Keratinocyte (primary cell): ENCODE measurements at places on chromosomes 7 and 10. TPM values are rescaled to one million over a fixed set of nuclear protein-coding genes. Genes with fewer than 3 reads are reported as not detected.

Gene PHKG1
- 0.18 to 0.49 TPM (median 0.25 TPM) in 3 replicates for polyA plus RNA-seq

Gene CCNY
- 40.0 to 58.9 TPM (median 50.1 TPM) in 3 replicates for polyA plus RNA-seq

Gene CYP26C1
- not detected in 3 replicates for polyA plus RNA-seq

Gene PTF1A
- polyA plus RNA-seq: not detected in 3 replicates

Gene LIPF
- polyA plus RNA-seq: not detected in 3 replicates

Gene TEX47
- not detected in 3 replicates for polyA plus RNA-seq

Gene FAM221A
- 0.71 to 0.93 TPM (median 0.73 TPM) in 3 replicates for polyA plus RNA-seq

DNA sequence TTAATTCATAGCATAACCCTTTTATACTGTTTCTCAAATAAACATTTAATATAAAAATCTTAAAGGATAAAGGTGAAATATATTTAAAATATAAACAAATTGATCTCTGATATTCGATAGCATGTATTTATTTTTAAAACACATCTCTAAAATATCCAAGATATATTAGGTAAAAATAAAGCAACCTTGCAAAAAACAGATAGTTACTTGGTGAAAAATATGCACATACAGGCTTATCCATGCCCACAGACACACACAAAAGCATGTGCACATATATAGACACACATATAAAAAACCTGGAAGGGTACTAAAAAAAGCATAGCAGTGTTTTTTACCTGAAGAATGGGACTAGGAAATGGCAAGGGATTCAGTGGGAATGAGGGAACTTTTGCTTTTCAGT is 19.8 kb downstream of the POT1 start:
- H3K4me3 ChIP-seq: no peak overlapping the region
- no peaks in the 10 kb centered on the region for H3K27me3 ChIP-seq
- H3K27ac ChIP-seq: no peak overlapping the region
- no peak for DNase-seq
- H3K36me3 ChIP-seq: no peaks in the 10 kb centered on the region

GRCh38 chr10:25565570-25565969 is 368.5 kb upstream of the MYO3A start:
- DNase-seq: no peak
- H3K27ac ChIP-seq: no peak overlapping the region
- H3K36me3 ChIP-seq: no peaks in the 10 kb centered on the region
- no peak overlapping the region for H3K4me3 ChIP-seq
- H3K4me1 ChIP-seq: no peaks in the 10 kb centered on the region

GRCh38 chr7:66682350-66683093 is 53.8 kb downstream of the KCTD7 start:
- H3K36me3 ChIP-seq: no peaks in the 10 kb centered on the region
- peak overlapping the region; percentile 90 for H3K27ac ChIP-seq
- H3K4me3 ChIP-seq: peak overlapping the region; percentile 88
- peaks cover 20% of the 10 kb centered on the region for H3K4me1 ChIP-seq

DNA sequence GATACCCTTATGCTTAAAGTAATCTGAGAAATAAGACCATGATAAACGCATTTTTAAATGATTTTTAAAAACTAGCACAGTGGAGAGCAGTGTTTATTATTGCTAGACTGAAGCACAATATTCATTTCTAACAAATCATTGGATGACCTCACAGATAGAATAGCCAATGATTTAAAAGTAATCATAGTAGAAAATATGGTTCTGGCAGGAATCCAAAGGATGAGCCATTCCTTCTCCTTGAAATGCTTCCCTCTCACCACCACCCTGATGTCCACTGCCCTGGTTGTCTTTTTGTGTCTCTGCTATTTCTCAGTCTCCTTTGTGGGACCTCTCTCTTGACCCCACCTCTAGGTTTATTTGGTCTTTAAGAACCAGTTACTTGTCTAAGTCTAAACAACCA is 64.9 kb downstream of the PRKG1 start:
- H3K4me3 ChIP-seq: no peak overlapping the region
- H3K27me3 ChIP-seq: no peaks in the 10 kb centered on the region
- no peaks in the 10 kb centered on the region for H3K36me3 ChIP-seq

DNA sequence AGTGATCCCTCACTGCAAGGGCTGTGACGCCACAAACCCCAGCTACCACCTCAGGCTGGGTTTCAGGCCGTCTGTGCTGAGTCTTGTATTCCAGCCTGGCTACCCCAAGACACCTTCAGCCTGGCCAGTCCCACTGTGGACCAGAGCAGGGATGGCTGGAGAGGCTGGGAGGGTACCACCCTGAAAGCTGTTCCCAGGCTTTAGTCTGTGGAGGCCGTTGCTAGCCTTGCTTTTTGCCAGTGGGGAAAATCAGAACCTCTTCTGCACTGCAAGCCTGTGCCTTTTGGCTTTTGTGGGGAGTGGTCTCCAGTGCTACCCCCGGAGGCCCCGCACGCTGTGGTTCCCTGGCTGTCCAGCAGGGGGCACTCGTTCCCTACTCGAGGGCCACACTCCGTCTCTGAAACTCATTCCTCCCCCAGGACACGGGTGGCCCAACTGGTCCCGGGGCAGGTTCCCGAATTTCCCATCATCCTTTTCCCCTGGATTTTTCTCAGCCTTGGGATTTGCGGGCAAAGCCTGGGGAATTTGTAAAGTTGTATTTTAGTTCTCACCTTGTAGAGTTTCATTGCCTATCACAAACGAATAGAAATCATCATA is 128.4 kb upstream of the BTBD16 start:
- no peaks in the 10 kb centered on the region for H3K27me3 ChIP-seq
- peaks cover 11% of the 10 kb centered on the region for H3K36me3 ChIP-seq
- no peak overlapping the region for H3K4me3 ChIP-seq
- DNase-seq: no peak
- H3K27ac ChIP-seq: no peak overlapping the region

DNA sequence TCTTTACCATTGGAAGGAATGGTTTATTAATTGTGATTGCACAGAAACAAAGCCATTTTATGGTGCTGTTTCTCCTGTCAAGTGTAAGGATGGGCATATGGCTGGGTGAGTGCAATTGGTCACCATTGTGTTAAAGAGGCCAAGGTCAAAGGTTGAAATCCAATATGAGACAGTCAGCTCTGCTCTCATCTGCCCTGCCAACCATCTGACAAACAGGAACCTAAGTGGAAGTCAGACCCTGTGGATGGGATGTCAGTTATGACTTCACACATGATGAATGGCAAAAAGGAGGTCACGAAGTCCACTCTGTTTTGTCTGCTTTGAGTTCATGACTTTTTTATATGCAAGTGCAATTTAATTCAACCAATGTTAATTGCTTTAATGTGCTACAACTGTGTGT is 172.7 kb upstream of the TMEM229A start:
- H3K27me3 ChIP-seq: no peaks in the 10 kb centered on the region
- no peak overlapping the region for H3K4me3 ChIP-seq
- no peak overlapping the region for H3K27ac ChIP-seq
- no peak for DNase-seq

DNA sequence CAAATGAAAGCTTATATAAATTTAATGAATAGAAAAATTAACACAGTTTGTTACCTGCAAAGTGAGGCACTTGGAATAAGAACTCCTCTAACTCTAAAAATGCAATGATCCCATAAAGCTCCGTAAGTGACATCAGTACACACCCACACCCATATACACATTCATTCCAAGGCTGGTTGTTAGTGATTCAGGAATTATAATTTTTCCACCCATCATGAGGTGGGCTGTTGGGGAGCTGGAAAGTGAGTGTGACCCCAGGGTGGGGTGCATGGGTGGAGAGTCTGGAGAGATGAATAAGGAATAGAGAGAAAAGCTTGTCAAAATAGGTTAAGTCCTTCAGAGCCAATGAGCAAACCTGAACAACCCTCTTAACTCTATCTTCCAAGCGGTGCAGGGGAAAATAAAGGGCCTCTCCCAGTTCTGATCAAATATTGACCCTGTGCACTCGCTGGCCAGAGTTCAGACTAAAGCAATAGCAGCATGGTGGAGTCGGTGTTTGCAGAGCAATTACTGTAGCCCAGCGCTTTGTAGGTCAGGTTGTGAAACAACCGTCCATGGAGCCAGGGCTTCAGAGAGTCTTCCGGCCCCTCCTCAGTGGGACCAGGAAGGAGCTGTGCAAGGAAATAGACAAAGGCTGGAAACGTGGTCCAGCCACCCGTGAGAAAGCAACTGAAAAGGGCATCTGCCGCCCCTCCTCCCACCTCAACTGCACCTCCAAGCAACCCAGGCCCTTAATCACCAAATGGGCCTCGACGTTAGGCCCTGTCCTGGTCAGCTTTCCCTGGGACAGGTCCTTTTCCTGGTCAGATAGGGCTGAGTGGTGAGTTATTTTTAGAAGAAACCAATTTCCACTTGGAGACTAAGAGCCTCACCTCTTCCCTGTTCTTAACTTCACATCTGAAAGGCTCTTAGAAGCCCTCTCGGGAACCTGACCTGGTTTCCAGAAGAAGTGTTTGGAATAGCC is 61.2 kb downstream of the SH3PXD2A start:
- H3K4me3 ChIP-seq: no peak overlapping the region
- H3K27me3 ChIP-seq: no peaks in the 10 kb centered on the region
- peaks cover 59% of the 10 kb centered on the region for H3K4me1 ChIP-seq
- peaks cover 62% of the 10 kb centered on the region for H3K36me3 ChIP-seq
- peak overlapping the region; percentile 15 for H3K27ac ChIP-seq

DNA sequence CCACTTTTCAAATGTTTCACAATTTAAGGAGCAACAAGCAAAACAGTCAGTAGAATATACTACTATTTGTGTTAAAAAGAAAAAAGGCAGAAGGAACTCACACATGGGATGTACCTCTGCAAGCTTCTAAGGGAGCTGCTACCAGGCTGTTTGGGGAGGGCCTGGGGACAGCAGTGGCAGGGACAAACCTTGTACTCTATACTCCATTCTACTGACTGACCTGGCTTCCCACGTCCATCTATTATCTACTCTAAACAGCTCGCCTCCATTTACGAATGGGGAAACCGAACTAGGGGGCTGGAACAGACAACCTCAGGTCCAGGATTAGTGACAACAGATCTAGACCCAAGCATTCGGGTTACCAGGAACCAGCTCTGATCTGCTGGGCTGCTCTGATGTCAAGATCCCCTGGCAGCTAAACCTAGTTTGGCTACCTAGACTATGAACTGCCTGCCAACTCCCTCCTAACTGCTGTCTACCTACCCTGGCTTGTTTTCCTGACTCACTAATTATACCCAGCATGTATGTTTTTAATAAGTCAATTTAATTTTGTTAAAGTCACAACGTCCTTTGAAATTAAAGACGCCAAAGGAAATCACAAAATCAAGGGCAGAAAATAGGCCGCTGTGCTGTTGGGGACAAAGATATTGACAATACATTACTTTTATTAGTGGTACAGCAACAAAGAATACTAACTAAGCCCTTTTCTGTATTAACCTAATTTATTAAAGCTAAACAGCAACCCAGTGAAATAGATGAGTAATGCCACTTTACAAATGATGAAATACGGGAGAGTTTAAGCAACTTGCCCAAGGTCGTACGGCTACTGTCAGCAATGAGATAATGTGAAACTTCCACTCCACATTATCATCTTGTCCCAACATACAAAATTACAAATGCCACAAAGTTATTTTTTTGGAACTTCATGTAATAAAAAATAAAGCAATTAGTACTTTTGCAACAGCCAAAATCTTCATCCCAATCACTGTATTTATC is 5.3 kb downstream of the PSAP start:
- H3K27me3 ChIP-seq: no peaks in the 10 kb centered on the region
- peak overlapping the region; percentile 84 for H3K27ac ChIP-seq
- H3K4me1 ChIP-seq: peaks cover 47% of the 10 kb centered on the region
- H3K36me3 ChIP-seq: peaks cover 3% of the 10 kb centered on the region

GRCh38 chr7:121873289-121874194 is 581 bp downstream of the PTPRZ1 start:
- peak overlapping the region; percentile 97 for H3K4me3 ChIP-seq
- peaks cover 19% of the 10 kb centered on the region for H3K4me1 ChIP-seq
- no peaks in the 10 kb centered on the region for H3K36me3 ChIP-seq
- no peak for DNase-seq
- peak overlapping the region; percentile 80 for H3K27ac ChIP-seq

GRCh38 chr7:31080763-31081162 is 28.7 kb downstream of the ADCYAP1R1 start:
- peaks cover 19% of the 10 kb centered on the region for H3K27me3 ChIP-seq
- DNase-seq: no peak
- no peak overlapping the region for H3K4me3 ChIP-seq
- H3K27ac ChIP-seq: no peak overlapping the region
- H3K36me3 ChIP-seq: no peaks in the 10 kb centered on the region

DNA sequence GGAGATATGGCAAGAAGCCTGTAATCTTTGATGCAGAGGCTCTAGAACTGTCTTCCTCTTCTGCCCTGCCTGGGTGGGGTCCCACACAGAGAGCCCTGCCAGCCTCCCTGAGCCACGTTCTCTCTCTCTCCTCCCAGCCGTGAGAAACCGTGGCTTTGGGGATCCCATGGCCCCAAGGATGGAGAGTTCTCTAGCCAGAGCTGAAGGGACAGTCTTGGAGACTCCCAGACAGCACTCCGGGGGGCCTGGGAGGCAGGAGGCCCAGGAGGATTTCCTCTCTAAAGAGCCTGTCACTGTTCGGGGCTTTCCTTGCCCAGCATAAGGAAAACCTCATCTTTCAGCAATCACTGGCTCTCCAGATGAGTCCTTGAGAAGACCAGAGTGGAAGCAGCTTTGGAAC is 227.1 kb downstream of the ARHGAP12 start:
- no peak overlapping the region for H3K27ac ChIP-seq
- DNase-seq: no peak
- H3K36me3 ChIP-seq: no peaks in the 10 kb centered on the region
- no peaks in the 10 kb centered on the region for H3K4me1 ChIP-seq

- peak overlapping the region; percentile 89 for H3K4me3 ChIP-seq
- no peak for DNase-seq
- peaks cover 46% of the 10 kb centered on the region for H3K4me1 ChIP-seq
Measured at GRCh38 chr10:61899997-61900828, 1.3 kb upstream of the ARID5B start.

DNA sequence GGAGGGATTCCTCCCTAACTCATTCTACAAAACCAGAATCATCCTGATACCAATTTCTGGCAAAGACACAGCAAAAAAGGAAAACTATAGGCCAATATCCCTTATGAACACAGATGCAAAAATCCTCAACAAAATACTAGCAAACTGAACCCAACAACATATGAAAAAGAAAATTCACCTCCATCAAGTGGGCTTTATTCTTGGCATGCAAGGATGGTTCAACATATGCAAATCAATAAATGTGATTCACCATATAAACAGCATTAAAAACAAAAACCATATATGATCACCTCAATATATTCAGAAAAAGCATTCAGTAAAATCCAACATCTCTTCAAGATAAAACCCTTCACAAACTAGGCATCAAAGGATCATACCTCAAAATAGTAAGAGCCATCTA is 23.5 kb downstream of the SNX13 start:
- no peaks in the 10 kb centered on the region for H3K36me3 ChIP-seq
- H3K27me3 ChIP-seq: no peaks in the 10 kb centered on the region
- no peak overlapping the region for H3K4me3 ChIP-seq
- no peak for DNase-seq
- no peaks in the 10 kb centered on the region for H3K4me1 ChIP-seq
- H3K27ac ChIP-seq: no peak overlapping the region

GRCh38 chr10:17028798-17029197 is 100.8 kb downstream of the CUBN start:
- no peaks in the 10 kb centered on the region for H3K36me3 ChIP-seq
- H3K4me1 ChIP-seq: peaks cover 38% of the 10 kb centered on the region
- no peak overlapping the region for H3K4me3 ChIP-seq
- DNase-seq: no peak
- H3K27me3 ChIP-seq: no peaks in the 10 kb centered on the region
